ENCODE measurements at places on chromosomes 6 and 20.

DNA sequence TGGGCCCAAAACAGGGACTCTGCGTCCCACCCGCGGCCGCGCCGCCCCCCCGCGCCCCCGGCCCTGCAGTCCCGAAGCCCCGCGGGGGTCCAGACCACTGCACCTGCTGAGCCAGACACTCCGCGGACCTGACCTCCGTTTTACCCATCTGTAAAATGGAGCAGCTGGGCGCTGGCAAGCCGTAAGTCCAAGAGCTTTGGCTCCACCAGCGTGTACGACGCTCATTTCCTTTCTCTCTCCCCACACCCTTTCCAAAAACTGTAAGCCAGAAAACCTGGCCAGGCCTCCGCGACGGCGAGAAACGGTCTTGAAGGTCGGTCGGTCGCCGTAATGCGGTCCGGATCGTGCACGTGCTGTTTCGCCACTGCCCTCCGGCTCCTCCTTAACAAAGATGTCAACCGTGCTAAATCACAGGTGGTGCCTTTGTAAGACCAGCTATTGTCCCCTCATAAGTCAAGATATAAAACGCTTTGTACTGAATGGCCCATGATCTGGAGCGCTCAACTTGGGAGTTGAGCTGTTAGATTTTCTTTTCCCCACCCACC is 7.8 kb upstream of the NR2E1 start:
- no peak for DNase-seq

DNA sequence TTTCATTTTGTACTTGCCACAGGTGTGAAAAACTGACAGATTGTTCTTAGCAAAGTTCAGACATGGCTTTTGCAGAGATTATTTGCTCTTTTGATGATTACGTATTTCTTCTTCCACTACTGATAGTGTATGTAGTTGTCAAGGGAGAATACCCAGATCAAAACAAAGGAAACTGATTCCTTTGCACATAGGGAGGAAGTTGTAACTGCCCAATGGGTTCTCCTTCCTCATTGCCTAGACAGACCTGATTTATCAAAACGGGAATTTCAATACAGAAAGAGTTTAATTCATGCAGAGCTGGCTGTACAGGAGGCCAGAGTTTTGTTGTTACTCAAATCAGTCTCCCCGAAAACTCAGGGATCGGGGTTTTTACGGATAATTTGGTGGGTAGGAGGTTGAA is 214.7 kb downstream of the BCAS1 start:
- no peak for DNase-seq

DNA sequence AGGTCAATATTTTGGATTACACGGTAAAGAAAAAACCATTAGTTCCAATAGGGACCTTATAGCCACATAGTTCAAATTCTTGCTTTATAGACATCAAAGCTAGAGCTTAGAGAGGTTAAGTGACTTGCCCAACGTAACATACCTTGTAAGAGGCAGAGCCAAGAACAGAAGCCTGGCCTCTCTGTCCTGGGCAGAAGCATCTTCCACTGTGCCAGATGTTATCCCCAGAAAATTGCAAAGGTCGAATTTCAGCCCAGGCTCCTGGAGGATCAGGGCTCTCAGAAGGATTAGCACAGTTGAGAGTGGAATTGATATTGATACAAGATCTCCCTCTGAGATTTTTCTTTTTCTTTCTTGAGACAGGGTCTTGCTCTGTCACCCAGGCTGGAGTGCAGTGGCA is 6.1 kb downstream of the SMIM28 start:
- DNase-seq, result no peak

GRCh38 chr6:34525431-34526175 is 30.5 kb downstream of the SPDEF start:
- no peak for DNase-seq

DNA sequence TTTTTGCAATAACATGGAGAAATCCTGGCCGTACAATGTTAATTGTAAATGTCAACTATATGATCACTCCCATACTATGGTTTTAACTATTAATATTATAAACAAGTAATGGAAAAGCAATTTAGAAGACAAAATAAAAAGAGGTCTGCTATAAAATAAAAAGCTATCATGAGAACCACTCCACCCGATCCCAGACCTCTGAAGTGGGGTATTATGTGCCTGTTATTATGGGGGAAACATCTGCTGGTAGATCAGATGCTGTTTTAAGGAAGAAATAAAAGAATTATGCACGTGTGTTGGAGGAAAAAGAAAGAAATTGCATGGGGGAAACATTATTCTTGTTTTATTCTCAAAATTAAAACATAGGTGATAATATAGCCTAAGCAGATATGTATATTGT is 615.7 kb upstream of the ARID1B start:
- no peak for DNase-seq

All from CD4-positive, alpha-beta T cell treated with Interleukin-6 at 100 ng/mL for 8 hours (primary cell).